NCI-H2107 (cell line): ENCODE measurements at places on chromosomes 13 and 19.
A peak's percentile ranks its signal among the peaks of the same experiment; 100 is the strongest.

GRCh38 chr19:3516675-3517207, 10.6 kb downstream of the FZR1 start:
- peak; percentile 75 for DNase-seq

- peak; percentile 37 for DNase-seq
Observed at GRCh38 chr19:40523322-40524047, 53.2 kb upstream of the SHKBP1 start.

DNA sequence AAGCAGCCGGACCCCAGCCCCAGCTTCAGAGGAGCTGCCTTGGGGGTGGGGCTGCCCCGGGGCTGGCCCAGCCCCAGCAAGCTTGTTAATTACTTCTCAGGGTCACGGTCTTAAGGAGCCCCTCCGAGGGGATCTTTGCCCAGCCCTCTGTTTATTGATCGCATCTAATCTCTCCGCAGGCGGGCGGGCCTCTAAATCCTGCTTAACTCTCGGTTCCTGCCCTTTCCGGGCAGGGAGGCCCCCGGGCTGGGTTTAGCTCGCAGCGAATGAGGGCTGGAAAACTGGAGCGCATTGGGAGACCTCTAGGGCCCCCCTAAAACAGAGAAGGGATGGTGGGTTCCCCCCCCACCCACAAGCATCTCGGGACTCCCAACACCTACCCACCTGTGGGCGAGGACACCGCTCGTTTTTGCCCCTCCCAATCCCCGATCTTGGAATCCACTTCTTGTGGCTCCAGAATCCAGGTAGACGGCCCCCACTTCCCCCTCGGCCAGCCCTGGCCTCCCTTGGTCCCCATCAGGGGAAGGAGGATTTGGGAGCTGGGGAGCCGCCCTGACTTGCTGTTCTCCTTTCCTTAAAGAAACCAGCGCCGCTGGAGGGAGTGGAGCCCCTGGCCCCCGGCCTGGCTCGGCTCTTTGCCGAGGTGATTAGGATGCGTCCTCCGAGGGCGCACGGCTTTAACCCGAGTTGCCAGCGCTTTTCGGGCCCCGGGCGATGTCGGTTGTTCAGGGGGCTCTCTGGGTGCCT, 59.5 kb upstream of the ADGRL1 start:
- DNase-seq = no peak

GRCh38 chr19:19051478-19052213, 12.1 kb upstream of the SLC25A42 start:
- DNase-seq = no peak

- no peak for DNase-seq
Observed at GRCh38 chr19:32901504-32902161, 32.1 kb upstream of the SLC7A9 start.

DNA sequence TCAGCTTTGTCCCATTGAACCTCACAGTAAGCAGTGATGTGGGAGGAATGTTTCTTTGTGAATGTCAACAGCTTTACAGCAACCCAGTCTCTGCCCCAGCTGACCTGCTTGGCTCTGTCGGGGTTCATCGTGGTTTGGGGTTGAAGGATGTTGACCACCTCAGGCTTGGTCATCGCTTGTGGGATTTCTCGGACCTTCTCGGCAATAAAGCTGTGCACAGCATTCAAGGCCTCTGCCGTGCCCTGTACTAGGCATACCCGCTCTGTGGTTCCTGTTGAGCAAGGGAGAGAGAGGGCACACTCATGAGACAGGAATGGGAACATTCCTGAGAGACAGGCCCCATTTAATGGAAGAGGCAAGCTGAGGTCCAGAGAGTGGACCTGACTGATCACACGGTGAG, 20.0 kb downstream of the NOVA2 start:
- no peak for DNase-seq

DNA sequence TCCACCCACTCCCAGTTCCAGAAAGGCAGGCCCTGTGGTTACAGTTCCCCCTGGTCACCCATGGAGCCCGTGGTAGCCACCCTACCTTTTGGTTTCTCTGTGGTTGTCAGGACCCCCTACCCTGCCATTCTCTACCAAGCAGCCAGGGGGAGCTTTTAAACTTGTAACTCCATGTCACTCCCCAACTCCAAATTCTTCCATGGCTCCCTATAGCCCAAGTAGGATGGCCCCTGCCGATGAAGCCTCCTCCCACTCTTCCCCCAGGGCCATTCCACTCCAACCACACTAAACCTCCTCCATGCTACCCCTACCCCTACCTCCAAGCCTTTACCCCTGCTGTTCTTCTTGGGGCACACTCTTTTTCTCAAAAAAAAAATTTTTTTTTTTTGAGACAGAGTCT, 2.2 kb downstream of the S1PR2 start:
- no peak for DNase-seq

DNA sequence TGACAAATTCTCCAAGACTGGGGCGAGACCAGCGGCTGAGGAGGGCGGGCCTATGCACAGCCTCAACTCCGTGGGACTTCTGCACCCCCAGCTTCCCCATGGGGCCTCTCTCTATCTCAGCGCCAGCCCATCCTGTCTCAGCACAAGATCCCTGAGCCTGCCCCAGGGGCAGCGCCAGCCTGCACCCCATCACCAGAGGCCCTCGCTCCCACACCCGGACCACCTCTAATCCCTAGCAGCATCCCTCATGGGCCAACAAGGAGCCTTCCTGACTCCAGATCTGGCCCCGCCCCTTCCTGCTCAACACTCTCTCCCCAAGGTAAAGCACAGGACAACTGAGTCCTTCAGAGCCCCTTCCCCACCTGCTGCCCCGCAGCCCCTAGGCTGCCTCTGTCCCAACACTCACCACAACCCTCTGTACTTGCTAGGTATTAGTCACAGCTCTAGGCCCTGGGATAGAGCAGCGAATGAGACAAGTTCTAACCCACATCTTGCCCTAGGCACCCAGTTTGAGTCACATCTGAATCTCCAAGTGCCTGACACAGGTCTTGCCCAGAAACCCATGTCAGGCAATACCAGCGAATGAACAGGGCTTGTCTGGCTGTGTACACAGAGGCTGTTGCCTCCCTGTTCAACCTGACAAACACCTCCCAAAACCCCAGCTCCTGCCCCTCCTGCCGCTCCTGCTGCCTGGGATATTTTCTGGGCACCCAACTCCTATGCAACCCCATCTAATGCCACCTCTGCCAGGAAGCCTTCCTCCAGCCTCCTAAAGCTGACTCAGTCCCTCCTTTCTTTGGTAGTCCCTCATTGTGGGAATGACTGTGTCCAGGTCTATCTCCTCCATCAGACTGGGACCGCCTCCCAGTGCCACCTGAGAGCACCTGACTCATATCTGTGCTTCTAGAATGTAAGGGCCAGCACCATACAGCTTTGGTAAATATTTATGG, 18.6 kb downstream of the GRIK5 start:
- peak; percentile 34 for DNase-seq

- DNase-seq = no peak
Observed at GRCh38 chr13:20128459-20128931, 32.4 kb downstream of the GJA3 start.

GRCh38 chr13:108463340-108463739, 166.1 kb upstream of the MYO16 start:
- no peak for DNase-seq

DNA sequence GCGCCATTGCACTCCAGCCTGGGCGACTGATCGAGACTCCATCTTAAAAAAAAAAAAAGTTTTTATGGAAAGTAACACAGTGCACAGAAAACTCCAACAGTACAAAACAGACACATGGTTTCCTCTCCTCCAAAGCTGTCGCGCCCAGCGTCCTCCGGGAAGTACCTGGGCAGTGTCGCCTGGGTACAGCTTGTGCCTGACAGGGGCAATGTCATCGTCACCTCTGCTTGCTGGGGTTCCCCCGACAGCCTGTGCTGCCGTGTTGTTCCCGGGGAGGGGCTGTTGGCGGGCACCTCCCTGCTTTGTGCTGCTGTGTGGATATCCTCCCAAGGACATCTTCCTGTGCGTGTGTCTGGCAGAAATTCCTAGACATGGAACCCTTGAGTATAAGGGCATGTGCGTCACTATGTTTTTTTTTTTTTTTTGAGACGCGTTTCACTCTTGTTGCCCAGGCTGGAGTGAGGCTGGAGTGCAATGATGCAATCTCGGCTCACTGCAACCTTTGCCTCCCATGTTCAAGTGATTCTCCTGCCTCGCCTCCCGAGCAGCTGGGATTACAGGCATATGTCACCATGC, 2.4 kb upstream of the F2RL3 start:
- no peak for DNase-seq

DNA sequence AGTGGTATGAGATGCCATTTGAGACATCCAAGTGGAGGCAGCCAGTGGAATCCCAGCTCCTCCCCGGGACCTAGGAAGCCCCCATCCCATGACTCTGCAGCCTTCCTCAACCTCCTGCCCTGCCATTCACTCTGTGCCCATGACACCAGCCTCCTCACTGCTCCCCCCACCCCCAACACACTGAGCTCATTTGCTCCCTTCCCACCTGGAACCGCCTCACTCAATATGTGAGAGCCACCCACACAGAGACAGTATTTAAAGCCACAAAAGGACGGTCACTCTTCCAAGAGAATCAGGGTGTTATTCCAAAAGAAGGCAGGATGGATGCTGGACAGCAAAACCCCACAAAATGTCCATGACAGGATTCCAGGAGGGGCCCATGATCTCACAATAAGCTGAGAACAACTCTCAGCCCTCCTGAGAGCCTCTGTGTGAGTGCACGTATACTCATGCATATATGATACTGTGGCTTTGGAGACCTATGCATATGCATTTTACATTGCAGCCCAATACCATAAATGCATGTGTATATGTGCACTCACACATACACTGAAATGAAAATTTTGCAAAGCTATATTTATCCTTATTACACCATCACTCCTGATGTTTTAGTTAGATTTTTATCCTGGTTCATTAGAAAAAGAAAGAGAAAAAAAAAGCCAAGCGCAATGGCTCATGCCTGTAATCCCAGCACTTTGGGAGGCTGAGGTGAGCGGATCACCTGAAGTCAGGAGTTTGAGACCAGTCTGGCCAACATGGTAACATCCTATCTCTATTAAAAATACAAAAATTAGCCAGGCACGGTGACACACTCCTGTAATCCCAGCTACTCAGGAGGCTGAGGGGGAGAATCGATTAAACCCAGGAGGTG, 10.8 kb upstream of the RANBP3 start:
- DNase-seq = no peak

DNA sequence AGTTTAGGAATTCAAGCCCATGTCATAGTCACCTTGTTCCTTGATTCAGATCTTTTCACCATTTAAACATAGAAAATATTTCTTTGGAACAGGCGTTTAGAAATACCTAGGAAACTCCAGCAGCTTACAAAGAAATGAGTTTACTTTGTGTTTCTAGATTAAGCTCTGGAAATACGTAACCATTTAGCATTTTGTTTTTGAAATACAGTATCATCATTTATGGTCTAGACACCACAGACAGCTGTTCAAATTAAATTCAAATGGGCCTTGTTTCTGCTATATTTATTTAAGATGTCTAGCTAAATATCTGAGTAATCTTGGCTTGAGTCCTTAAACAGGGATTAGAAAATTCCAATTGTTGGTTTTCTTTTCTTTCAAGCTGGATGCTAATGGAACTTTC, 228.5 kb downstream of the NDFIP2 start:
- no peak for DNase-seq

DNA sequence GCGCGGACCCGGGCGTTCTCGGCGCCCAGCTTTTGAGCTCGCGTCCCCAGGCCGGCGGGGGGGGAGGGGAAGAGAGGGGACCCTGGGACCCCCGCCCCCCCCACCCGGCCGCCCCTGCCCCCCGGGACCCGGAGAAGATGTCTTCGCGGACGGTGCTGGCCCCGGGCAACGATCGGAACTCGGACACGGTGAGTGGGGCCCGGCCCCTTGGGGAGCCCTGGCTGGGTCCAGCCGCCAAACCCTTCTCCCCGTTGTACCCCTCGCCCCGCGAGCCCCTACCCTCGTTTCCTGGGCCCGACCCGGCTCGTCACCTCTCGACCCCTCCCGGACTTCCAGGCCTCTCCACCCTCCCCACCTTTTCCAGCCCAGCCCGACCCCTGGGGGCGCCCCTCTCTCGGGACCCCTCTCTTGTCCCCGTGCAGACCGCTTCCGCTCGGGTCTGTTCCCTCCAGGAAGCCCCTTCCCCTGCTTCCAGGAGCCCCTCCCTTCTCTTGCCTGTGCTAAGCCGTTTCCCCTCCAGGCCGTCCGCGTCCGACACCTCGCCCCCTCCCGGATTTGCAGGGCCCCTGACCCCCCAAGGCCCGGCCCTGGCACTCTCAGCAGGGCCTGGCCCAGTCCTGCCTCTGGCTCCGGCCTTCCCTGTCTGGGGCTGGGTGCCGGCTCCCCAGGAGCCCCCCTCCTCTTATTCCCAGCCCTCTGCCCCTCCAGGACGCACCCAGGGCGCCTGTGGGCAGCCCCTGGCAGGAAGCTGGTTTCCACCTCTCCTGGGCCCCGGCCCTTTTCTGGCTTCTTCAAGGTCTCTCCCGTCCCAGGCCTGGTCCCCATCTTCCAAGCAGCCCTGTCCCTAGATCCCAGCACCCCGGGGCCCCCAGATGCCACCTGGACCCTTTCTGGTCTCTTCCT, 632 bp downstream of the MARK4 start:
- DNase-seq = no peak

- DNase-seq = no peak
Observed at GRCh38 chr19:2341982-2342381, 13.5 kb downstream of the SPPL2B start.

- no peak for DNase-seq
Observed at GRCh38 chr13:27691207-27691606, 69.5 kb downstream of the POLR1D start.
